ENCODE measurements at places on chromosomes 1 and 21.

GRCh38 chr1:212467843-212468482 is 35.2 kb downstream of the NENF start:
- no peak for DNase-seq

- no peak for DNase-seq
Observed at GRCh38 chr1:86062453-86062852, 94.1 kb downstream of the COL24A1 start.

GRCh38 chr1:11967028-11967547 is 13.2 kb upstream of the MFN2 start:
- DNase-seq = no peak

- DNase-seq = no peak
Observed at GRCh38 chr1:184219414-184219813, 167.4 kb upstream of the C1orf21 start.

GRCh38 chr1:237527761-237528160 is 363.0 kb downstream of the ZP4 start:
- no peak for DNase-seq

DNA sequence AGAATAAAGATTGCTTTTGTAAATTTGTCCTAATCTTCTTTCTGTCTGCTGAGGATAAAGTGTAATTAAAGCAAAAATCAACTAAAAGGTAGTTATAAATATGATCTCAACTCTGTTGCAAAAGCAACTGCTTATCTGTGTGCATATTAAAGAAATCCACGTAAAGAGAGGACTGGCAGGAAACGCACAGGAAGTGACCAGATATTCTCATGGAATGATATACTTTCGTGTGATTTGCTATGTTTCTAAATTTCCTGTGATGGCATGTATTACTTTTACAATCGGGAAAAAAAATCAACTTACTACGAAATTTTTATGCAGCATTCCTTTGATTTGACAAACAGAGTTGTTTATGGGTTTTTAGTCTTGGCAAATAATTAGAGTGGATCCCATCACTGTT is 75.4 kb downstream of the RGS2 start:
- DNase-seq = no peak

DNA sequence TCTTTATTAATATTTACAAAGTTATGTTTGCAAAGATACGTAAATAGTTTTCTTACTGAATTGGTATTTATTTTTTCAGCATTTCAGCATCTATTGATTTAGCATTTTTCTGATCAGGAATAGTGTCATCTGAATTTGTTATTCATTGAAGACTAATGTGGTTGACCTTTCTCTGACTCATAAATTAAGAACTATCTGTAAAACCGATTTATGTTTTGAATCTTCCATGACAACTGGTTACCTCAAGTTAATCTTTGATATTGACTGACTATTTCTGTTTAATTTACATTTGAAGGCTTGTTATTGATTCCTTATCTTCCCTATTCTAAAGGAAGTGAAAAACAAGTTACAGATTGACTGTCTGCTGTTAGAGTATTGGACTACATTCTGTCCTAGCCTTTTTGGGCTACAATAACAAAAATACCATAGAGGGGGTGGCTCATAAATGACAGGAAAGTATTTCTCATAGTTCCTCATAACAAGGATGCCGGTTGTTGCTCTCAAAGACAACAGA is 1131.4 kb downstream of the PLA2G4A start:
- DNase-seq = no peak

DNA sequence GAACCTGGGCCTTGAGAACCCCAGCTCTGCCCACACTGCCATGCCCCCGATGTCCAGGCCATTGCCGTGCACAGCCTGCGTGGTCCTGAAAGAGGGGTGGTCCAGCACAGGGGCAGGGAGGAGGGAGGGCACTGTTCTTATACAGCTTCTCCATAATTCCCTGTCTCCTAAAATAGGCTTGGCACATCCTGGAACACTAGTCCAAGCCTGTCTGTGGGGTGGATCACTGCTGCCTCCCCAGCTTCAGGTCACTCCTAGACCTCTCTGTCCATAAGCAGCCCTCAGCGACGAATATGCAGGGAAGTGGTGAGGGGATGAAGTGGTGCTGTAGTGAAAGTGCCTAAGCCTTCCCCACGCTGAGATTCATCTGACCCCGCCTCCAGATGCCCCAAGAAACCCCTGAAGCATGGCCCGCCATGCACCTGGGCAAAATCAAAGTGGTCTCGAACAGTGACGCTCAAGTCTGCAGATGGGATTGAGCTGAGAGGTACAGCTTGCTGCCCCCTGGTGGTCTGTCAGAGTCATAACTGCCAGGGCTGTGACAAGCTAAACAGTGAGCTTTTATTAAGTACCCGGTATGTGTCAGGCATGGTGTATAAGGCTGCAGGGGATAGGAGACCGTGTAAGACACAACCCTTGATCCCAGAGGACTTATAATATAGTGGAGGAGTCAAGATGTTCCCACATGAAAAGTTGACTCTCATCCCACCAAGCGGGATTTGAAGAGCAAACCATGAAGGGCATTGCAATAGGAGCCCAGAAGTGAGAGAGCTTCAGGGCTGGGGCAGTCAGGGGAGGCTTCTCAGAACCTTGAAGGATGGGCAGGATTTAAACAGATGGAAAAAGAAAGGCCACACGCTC is 66.6 kb downstream of the FAM163A start:
- DNase-seq = peak; percentile 73

DNA sequence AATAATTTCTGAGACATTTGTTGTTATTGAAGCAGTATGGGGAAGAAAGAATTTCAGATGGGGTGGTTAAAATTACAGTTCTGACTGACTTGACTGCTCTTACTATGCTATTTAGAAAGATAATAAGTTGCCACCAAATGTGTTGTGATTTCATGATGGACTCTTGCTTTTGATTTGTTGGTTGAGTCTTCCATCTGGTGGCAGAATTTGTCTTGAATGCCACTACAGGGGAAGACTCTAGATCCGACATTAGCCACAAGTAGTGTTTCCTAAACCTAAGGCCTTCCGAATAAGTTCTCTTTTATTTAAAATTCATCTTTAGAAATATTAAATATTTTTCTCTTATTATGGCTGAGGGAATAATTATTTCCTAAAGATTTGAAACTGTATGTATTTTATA is 190.9 kb upstream of the ADGRL4 start:
- DNase-seq = peak; percentile 12

DNA sequence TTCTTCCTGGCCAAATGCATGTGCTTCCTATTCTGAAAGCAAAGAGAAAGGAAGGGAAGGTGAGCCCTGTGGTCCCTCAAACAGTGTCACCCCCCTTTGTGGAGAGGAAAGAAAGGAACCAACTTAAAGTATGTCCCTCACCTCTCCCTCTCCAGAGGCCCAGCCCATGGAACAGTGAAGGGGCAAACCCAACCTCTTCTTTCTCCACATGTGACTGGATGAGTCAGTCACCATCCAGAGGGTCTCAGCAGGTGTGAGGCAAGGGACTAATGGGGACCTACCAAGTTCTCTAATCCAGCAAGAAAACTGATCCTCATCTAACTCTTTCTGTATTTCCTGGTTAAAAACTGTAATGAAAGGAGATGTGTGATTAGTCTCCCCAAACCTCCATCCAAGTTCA is 145.7 kb downstream of the EDEM3 start:
- no peak for DNase-seq

DNA sequence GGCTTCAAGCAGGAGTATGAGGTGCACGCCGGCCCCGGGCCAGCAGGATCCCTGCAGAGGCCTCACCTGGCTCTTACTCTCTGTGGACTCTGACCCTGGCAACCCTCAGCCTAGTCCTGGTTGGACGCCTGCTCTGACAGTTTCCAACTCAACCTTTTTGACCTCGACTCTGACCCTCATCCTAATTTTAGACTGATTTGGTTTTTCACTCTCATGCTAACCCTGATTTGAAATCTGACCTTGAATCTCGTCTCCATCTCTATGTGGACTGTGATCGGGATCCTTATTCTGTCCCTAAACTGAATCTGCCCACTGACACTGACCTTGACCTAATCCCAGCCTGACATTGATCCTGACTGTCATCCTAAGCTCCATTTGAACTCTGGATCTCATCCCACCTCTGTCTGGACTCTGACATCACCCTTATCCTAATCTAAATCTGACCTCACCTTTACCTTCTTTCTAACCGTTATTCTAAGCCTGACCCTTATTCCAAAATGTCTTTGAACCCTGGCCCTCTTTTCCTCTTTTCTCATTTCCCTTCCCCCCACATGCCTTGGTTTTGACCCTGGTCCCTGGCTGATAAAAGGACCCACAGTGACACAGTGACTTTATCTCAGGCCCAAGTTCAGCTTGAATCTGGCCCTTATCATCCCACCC is 67.8 kb downstream of the PTPRU start:
- no peak for DNase-seq

- DNase-seq = no peak
Observed at GRCh38 chr1:37765916-37766664, 1.2 kb upstream of the EPHA10 start.

DNA sequence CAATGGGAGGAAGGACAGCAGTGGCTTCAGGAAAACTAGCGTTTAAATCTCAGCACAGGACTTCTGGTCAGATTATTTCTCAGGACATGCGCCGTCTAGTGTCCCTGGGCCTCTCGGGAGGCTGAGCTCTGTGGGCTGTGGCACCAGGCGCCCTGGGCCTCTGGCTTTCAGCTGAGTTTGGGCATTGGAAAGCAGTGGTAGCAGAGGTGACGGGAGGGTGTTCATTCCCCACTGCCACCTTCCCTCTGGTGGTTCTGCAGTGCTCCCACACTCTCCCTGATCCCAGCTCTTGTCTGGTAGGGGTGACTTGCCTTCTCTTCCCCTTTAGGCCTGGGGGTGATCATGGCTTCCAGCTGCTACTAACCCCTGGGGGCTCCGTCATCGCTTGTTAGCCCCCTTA is 42.2 kb upstream of the USP1 start:
- DNase-seq = no peak

DNA sequence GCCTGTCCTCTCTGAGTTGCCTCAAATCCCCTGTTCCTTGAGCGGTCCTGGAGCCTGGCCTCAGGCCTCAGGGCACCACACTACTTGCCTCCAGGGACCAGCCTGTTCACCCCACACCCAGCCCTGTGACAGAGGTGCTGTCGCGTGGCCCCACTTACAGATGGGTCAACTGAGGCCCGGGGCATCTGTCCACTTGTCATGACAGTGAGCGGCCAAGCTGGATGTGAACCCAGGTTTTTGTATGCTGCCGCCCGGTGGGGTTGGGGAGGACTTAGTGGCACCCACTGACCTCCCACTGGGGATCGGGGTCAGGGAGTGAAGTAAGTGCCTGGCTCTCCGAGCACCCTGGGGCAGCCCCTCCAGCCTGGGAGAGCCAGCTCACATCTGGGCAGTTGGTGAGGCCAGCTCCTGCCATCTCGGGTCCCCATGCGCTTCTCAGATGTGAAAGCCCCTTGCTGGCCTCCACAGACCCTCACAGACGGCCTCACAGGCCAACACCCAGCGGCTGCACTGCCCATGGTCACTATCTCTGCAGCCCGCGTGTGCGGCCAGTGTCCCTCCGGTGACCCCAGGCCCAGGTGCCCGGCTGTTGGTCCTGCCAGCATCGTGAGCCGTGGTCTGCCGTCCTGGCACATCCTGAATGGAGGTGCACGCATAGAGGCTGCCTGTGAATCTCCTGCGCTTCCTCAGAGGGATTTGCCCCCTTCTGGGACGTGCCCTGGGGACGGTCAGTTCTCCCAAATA is 9.3 kb upstream of the FAAP20 start:
- DNase-seq = no peak

GRCh38 chr1:238329671-238330070 is 438.9 kb upstream of the ZP4 start:
- DNase-seq = no peak

GRCh38 chr21:17542371-17543011 is 29.6 kb downstream of the CXADR start:
- peak; percentile 93 for DNase-seq

DNA sequence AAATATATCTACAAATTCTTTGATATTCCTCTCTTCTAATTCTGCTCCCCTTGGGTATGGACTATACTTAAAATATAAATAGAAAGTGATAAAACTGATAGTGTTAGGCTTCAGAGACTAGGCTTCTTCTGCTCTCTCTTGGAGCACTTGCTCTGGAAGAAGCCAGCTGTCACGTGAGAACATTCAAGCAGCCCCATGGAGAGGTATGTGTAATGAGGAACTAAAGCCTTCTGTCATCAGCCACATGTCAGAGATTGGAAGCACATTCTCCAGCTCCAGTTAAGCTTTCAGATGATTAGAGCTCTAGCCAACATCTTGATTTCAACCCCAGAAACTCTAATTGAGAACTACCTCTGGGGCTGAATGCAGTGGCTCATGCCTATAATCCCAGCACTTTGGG is 34.3 kb downstream of the XKR8 start:
- DNase-seq = peak; percentile 35

DNA sequence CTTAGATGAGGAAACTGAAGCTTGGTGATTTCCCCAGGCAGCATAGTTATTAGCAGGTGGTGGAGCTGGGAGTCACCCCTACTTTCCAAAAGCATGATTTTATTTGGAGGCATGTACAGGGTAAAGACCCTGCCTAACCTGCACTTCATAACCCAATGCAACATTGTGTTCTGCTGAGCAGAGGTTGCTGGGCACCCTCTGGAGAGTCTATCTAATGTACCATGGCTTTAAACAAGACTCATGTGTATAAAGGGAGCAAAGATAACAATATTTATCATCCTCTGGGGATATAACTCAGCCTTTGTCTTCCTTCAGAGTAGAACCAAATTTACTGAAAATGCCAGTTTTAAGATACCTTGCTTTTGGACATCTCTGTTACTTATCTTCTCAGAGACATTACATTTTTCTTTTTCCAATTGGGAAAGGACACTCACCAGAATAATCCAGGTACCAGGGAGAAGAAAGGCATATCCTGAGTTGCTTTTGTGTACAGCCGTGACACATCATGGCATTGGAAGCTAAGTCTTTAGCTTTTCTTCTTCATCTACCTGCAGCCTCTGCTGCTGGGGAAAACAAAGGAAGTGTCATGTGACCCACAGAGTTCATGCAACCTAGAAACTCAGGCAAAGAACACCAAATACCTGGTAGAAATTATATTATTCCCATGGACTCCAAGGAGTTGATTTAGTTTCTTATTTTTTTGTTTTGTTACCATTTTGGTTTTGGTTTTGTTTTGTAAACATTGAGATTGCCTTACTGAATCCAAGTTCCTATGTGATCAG is 39.6 kb downstream of the ELAVL4 start:
- DNase-seq = no peak

GRCh38 chr21:35994613-35995012 is 65.7 kb downstream of the SETD4 start:
- DNase-seq = no peak

- DNase-seq = no peak
Observed at GRCh38 chr1:230243583-230244353, 176.7 kb downstream of the GALNT2 start.

DNA sequence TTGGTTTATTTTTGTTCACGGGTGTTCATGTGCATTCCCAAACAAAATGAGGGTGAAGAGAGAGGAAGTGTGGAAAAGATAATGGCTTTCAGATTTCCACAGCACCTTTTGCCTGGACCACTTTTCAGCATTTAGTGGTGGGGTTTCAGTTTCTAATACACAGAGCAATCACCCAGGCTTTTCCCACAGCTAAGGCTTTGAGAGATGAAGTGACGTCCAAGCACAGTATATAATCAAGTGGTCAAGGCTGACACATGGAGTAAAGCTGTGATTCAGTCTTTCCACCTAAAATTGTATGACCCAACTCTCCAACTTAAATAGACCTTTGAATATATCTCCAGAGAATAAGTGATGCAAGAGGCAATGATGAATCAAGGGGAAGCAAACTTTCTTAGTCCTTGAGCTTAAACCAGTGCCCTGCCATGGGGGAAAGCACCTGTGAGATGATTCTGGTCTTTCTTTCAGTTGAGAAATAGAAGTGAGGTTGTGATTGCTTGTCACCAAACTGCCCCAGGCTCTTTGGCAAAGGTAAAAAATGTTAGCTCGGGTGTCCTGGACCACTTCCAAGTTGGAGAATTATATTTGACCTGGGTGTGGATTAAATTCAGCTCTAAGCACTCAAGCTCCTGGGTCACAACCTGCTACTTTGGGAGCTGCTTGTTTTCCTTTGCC is 2.4 kb upstream of the PIK3R3 start:
- peak; percentile 23 for DNase-seq
